SW 1271 (cell line): ENCODE measurements at places on chromosomes 4 and X.

DNA sequence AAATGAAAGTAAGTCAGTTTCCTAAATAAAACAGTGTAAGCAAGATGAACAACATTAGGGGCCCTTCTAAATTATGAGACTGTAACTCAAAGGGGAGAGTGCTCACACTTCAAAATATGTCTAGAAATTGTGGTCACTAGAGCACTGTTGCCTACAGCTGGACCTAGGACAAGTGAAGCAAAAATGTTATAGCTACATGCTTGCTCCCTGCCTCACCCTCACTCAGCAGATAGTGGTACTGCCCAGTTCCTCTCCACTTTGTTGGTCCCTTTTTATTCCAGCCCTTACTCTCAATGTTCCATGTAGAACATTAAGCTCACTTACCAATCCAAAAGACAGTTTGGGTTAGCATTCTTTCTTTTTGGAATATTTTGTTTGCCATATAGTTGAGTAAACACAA lies 147.3 kb downstream of the GRIA3 start:
- DNase-seq, result no peak

DNA sequence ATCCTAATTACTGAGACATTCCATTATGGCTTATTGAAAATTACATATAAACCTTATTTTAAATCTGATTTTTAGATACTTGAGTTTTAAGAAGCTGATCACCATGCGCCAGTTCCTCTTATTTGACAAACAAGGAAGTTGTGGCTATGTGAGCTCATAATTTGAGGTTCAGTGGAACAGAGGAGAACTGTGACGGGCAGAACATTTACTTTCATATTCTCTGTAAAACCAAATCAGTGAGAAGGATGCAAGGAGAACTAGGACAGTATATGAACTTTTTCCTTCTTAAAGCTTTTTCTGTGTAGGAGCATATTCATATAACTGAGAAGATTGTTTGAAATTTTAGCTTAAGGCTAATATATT lies 25.3 kb downstream of the STIM2 start:
- no peak for DNase-seq

DNA sequence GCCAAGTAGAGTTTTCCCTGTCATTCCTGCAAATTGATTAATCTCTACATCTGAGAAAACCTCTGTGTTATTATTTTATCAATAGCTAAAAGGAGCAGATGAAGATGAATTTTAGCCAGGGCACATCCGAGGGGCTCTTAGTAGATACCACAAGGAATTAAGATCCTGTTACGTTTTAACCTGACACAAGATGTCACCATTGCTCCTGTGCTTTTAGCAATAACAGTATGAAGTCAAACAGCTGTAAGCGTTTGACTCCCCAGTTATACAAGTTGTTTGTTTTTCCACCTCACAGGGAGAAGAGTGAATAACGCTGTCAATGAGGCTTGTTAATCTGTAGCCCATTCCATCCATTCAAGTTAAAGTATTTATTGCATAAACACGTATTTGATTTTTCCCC lies 76.0 kb upstream of the AP1S2 start:
- no peak for DNase-seq

DNA sequence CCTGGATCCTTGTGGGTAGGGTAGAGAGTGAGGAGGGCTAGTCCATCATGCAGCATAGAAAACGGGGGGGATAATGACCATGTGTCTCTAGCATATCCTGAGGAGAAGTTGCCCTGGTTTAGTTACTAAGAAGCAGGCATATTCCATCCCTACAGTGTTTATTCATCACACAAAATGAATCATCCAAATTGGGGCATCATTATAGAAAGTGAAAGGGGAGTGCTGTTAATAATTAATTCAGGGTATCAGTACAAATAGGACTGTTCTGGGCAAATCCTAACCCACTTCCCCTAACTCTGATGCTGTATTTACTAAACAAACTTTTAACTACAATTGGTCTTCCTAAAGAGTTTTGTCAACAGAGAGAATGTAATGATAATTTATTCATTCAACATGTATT lies 281.1 kb upstream of the ARX start:
- no peak for DNase-seq

- DNase-seq, result no peak
Measured at GRCh38 chr4:40283968-40284367, 51.2 kb upstream of the CHRNA9 start.

DNA sequence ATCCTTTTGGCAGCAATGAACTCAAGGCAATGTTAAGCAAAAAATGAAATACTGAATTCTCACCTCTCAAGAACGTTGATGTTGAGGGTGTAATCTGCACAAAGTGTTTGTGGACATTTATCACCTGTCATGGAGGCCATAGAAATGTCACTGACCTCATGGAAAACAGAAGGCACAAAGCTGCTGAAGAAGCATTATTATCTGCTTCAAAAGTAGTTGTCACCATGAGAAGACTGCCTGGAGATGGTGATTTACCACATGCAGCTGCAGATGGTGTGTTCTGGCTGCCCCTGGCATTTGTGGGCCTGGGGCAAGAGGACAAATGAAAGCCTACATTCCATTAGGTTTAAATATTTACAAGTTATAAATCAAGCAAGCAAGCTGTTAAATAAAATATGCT lies 116.8 kb upstream of the RPS6KA3 start:
- no peak for DNase-seq

GRCh38 chrX:16491461-16491860 lies 158.5 kb upstream of the S100G start:
- no peak for DNase-seq

- DNase-seq, result no peak
Measured at GRCh38 chr4:85557016-85557901, 82.3 kb downstream of the ARHGAP24 start.

- no peak for DNase-seq
Measured at GRCh38 chr4:1938027-1938426, 66.8 kb downstream of the NSD2 start.

DNA sequence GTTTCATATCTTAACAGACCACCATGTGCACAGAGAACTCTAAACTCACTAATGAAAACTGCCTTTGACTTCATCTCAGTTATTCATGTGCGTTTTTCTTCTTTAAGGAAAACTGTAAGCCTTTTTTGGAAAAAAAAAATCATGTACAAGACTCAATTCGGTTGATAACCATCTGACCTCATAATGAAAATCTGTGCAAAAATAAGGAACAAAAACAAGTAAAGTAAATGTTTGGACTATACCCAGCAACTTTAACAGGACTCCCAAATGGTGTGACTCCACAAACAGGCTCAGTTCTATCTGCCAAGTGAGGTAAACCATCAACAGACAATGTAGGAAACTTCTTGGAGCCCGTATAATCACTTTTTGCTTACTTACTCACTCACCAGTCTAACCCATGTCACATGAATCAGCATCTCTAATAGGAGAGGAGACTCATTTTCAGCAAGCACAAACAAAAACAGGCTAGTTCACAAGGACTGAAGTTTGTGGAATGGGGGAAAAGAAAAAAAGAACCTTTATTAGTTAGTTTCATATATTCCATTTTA lies 9.3 kb downstream of the APOO start:
- no peak for DNase-seq

- no peak for DNase-seq
Measured at GRCh38 chrX:13115146-13115855, 70.9 kb upstream of the FAM9C start.

- DNase-seq, result no peak
Measured at GRCh38 chrX:6053141-6053540, 175.5 kb downstream of the NLGN4X start.

GRCh38 chr4:114563536-114564315 lies 34.9 kb upstream of the UGT8 start:
- no peak for DNase-seq
